ENCODE measurements at places on chromosomes 4 and X.

- no peak for DNase-seq
These were observed 1583.1 kb upstream of the PCDH10 start for GRCh38 chr4:131566026-131566425.

GRCh38 chr4:177803151-177803550 lies 360.9 kb upstream of the AGA start:
- DNase-seq, result no peak

DNA sequence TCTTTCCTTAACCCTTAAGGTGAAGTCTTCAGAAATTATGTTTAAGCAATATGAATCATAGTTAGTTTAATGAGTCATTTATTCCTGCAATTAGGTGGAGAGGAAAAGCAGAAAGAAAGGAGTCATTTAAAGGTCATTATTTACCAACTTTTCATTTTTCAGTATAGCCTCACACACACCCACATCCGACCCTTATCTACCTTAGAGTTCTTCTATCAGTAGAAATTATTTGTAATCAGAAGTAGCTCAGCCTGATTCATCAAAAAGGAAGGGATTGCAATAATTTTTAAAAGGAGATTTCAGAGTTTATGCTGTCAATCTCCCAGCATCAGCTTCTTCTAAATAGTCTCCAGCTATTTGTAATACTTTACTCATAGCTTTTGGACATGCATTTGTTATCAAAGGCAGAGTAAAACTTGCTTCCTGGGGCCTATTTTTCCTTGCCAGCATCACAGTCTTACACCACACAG lies 5.9 kb downstream of the ANXA10 start:
- no peak for DNase-seq

GRCh38 chr4:107593230-107593629 lies 126.8 kb downstream of the PAPSS1 start:
- DNase-seq, result no peak

DNA sequence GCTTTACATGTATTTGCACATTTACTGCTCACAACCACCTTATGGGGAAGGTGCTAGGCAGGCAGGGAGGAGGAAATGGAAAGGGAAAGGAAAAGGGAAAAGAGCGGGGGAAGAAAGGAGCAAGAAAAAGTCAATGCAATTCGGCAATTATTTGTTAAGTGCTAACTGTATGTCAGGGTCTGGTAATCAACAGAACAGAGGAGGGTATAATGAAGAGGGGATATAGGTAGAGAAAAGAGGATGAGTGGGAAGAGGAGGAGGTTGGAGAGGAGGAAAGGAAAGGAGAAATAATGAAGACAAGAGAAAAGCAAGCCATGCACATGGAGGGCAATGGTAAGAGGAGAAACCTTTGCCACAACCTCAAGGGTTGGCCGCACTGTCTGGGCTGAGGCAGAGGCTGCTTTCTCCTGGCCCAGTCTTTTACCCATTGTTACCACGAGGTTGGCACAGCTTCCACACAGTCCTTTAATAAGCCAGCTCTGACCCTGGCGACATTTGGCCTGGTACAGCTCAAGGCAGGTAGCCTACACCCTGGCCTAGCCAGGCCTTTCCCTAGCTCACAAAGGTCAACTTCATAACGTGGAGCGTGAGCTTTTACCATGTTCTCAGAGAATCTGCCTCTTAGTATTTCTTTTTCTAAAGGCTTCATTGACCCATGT lies 836 bp downstream of the BTK start:
- no peak for DNase-seq

DNA sequence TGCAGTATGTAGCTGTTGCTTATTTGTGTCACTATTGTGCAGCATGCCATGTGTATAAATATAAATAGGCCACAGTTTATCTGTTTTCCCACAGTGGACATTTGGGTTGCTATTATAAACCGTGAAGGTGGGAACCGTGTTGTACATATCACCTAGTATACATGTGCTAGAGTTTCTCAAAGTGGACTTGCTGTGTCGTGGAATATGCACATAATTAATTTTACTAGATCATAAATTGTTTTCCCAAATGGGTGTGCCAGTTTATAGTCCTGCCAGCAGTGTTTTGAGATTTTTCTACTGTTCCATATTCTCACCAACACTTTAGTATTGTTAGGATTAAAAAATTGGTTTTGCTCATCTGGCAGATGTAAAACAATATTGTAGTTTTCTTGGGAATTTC lies 38.5 kb downstream of the PRIMPOL start:
- no peak for DNase-seq

GRCh38 chr4:66849596-66849995 lies 695.7 kb downstream of the CENPC start:
- no peak for DNase-seq

GRCh38 chr4:53012738-53013137 lies 150.6 kb downstream of the RASL11B start:
- DNase-seq, result no peak

- no peak for DNase-seq
These were observed 223.4 kb downstream of the FAM47B start for GRCh38 chrX:35166023-35166422.

- no peak for DNase-seq
These were observed 220.2 kb upstream of the UGT8 start for GRCh38 chr4:114378305-114378903.

- no peak for DNase-seq
These were observed 96.4 kb upstream of the TRPC5OS start for GRCh38 chrX:111779582-111779981.

- DNase-seq, result no peak
These were observed 133.2 kb downstream of the ENOX2 start for GRCh38 chrX:130769835-130770234.

DNA sequence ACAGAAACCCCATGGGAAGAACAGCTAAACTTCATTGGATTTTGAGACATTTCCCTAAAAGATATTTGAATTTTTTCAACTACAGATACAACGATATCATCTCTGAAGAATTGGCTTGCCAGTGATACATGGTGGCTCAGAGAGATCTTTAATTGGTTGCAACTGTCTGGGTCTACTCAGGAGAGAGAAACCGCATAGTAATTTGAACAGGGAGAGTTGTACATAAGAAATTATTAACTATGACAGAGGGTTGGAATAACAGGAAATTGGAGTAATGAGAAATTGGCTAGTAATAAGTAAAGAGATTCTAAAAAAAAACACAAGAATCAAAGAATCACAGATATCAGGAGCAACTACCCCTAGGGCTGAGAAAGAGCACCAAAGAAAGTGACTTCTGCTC lies 118.4 kb downstream of the KLHL13 start:
- no peak for DNase-seq

DNA sequence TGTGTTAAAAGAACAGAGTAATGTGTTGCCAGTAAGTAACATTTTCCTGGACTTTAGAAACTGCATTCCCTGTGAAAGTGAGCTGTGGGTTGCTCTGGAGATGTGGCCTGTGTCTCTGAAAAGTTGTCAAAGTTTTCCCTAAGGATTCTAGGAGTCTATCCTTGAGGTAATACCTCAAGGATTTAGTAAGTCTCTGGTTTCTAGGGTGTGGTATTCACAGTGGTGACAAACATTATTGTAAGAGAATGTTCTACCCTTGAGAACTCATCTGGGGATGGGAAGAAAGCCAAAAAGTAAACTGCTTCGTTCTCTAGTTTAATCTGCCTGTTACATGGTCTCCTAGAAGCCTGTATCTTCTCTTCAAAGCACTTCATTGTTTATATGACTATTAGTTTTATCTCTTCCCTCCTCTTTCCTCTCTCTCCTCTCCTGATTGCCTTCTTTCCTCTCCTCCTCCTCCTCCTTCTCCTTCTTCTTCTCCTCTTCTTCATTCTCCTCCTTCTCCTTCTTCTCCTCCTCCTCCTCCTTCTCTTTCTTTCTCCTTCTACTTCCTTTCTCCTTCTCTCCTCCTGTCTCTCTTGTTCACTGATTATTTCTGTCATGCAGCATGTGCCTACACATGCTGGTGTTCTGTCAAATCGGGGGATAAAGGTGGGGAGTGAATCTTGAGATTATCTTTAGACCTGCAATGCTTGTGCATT lies 321.3 kb downstream of the PTTG2 start:
- DNase-seq, result no peak

- DNase-seq, result no peak
These were observed 30.5 kb downstream of the NELFA start for GRCh38 chr4:1978226-1978625.

GRCh38 chrX:155886409-155886808 lies 5.3 kb downstream of the VAMP7 start:
- no peak for DNase-seq

- no peak for DNase-seq
These were observed 133.3 kb upstream of the SFRP2 start for GRCh38 chr4:153922148-153922547.

- no peak for DNase-seq
These were observed 192.2 kb downstream of the KCTD8 start for GRCh38 chr4:44256414-44256813.

DNA sequence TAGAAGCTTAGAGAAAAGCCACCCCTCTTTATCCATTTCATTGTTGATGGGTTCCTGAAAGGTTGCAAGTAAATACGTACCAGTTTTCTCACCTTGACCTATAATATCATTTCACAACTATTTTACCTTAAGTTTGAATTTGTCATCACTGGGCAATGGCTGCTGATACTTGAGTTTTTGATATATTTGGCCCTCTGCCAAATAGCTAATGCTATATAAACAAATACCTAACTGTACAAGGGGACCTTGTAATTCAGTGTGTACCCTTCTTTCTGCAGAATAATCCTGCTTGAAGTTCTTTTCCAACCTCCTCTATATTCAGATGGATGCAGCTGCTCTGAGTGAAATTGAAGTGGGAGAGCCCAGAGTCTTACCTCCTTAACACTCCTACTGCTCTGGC lies 19.0 kb upstream of the GLUD2 start:
- no peak for DNase-seq

DNA sequence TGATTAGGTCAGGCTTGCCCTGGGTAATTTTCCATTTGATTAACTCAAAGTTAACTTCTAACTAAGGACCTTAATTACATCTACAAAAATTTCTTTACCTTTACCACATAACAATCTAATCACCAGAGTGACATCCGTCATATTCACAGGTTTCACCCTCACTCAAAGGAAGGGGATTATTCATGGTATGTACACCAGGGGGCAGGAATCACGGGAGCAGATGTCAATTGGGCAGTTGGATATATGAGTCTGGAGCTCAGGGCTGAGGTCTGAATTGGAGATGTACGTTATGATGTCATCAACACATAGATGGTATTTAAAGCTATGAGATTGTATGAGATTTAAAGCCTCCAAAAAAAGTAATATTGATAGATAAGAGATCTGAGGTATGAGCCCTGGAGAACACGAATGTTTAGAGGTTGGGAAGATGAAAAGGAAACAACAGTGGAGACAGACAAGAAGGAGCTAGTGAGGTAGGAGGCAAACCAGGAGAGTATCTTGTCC lies 52.9 kb downstream of the PGRMC1 start:
- no peak for DNase-seq

DNA sequence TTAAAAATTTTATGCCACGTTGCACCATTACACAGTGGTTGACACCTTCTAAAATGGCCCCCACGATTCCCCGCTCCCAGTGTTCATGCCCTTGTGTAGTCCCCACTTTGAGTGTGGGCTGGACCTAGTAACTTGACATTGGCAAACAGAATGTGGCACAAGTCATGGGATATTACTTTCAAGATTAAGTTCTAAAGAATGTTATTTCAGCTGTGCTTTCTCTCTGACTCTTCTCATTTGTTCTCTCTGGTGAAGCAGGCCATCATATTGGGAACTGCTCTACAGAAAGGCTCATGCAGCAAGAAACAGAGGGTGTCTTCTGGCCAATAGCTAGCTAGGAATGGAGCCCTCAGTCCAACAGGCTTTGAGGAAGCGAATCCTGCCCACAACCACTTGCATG lies 67.1 kb downstream of the ATXN3L start:
- no peak for DNase-seq

DNA sequence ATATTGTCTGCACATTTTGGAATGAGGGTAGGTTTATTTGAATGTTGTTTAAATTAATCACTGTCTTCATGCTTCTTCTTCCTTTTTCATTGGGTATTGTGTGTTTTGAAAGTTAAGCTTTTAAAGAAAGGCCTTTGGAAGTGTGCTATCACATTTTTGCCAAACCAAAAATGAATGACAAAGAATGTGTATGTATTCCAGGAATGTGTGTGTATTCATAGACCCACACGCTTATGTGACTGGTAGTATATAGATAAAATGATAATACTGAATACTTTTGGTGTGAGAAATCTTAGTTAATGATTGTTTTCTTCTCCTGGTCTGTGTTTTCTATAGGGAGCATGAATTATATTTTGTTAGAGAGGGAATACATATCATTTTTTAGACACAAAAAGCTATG lies 404.4 kb downstream of the TLL1 start:
- no peak for DNase-seq

DNA sequence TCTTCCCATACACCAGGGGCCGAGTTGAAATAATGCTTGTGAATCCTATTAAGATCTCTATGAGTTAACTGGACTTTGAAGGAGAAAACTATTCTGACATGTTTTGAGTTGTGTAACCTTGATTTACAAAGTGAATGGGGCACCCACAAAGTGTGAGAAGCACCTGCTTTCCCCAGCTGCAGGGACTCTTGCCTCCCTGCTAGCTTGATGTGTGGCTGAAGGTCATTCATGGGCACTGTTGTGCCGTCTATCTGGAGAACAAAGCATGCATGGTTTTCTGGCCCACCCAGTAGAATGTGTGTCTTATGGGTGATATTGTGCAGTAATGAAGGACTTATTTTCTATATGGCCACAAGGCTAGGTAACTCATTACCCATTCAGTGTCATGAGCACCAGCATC lies 53.1 kb downstream of the TSPAN7 start:
- DNase-seq, result no peak

GRCh38 chr4:110977554-110977953 lies 354.7 kb upstream of the PITX2 start:
- DNase-seq, result no peak

- no peak for DNase-seq
These were observed 13.8 kb upstream of the PGM2 start for GRCh38 chr4:37812713-37813112.

- no peak for DNase-seq
These were observed 7.0 kb upstream of the DSPP start for GRCh38 chr4:87601361-87601760.

- no peak for DNase-seq
These were observed 75.7 kb downstream of the HAUS3 start for GRCh38 chr4:2166253-2166652.

- no peak for DNase-seq
These were observed 15.9 kb upstream of the RAB40A start for GRCh38 chrX:103535206-103535605.

DNA sequence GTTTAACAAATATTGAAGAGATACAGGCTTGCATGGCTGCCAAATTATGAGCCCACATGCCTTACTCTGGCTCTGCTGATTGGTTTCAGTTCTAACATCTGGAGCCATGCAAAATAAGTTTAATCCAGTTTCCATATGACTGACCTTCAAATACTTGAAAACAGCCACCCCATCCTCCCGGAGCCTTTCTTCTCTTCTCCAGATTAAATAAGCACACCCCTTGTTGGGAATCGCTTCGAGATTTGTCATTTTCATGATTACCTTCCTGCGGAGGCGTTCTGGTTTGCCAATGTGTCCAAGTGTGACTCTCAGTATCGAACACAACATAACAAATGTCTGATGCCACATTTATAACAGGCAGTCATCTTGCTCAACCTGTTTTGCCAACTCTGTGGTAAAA lies 101.6 kb upstream of the JADE1 start:
- peak; percentile 43 for DNase-seq

- DNase-seq, result no peak
These were observed 161.2 kb upstream of the WDFY3 start for GRCh38 chr4:85127653-85128052.

- no peak for DNase-seq
These were observed 142.3 kb downstream of the INPP4B start for GRCh38 chr4:142703694-142704309.

Measured in femur (tissue), 1 donor.